ENCODE measurements at places on chromosomes 6 and 20.

- H3K27me3 ChIP-seq: no peaks in the 10 kb centered on the region
- H3K4me3 ChIP-seq: no peak overlapping the region
- DNase-seq: peak; percentile 71
- no peaks in the 10 kb centered on the region for H3K36me3 ChIP-seq
- no peak overlapping the region for H3K27ac ChIP-seq
These were observed 42.8 kb downstream of the HLA-DPB1 start for GRCh38 chr6:33118525-33119123.

DNA sequence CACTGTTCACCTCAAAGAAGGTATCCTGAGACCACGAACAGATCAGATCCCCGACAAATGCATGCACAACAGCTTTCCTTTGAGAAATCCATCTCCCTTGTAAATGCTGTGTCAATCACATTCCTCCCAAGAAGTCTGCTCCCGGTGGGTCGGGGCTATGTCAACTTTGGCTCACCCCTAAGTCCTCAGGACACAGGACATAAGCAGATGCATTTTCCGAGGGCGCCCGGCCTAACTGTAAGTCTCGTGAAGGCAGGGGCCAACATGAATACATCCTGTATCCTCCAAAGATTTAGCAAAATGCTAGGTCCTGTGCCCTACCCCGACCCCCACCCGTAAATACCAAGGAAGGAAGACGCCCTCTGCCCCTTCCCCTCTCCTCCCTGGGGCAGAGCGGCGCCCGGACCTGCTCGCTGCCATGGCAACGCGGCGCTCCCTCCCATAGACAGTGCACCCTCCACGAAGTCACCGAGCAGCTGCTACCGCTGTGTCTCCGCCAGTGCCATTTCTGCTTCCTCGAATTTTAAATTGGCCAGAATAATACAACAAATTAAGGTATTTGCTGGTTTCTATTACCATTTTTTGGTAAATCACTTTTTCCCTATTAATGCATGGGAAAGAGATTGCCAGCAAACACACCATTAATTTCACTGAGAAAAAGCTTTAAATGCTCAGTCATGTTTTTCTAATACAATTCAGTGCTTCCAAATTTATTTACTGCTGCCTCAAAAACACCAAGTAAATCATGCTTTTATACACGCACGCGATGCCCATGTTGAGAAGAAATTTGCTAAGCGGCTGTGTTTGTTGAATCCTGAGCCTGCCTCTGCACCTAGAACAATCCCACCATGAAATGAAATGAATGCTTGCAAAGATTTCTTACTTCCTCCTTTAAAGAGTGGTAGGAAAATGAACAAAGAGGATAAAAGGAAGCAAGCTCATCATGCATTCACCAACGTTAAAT, 100.6 kb downstream of the PCSK2 start:
- no peaks in the 10 kb centered on the region for H3K4me1 ChIP-seq
- no peaks in the 10 kb centered on the region for H3K27me3 ChIP-seq
- H3K4me3 ChIP-seq: no peak overlapping the region
- no peak overlapping the region for H3K27ac ChIP-seq
- no peak for DNase-seq

DNA sequence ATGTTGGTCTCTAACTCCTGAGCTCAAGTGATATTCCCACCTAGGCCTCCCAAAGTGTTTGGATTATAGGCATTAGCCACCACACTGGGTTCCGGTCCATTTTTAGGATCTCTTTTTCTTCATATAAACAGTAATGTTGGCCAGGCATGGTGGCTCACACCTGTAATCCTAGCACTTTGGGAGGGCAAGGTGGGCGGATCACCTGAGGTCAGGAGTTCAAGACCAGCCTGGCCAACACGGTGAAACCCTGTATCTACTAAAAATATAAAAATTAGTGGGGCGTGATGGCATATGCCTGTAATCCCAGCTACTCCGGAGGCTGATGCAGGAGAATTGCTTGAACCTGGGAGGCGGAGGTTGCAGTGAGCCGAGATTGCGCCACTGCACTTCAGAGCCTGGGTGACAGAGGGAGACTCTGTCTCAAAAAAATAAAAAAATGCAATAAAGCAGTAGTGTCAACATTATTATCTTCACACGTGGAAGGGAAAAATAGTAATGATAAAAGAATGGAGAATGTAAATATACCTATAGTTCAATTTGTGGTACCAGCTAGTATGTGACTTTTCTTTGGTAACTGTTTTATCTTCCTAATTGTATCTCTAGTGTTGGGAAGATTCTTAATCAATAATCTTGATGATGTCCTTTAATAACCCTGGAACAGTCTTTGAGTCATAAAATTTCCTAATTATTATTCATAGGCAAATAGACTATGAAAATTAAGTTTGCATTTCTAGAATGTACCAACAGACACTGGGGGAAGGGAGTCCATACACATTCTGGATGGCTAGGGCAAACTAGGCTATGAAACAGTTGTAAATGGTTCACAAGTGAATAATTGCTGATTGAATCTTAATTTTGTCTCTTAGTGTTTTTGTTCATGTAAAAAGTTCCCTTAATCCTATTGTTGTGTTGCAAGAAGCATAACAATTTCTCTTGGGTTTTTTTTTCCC, 3.6 kb downstream of the PARD6B start:
- H3K4me1 ChIP-seq: peaks cover 8% of the 10 kb centered on the region
- no peaks in the 10 kb centered on the region for H3K36me3 ChIP-seq
- no peaks in the 10 kb centered on the region for H3K27me3 ChIP-seq
- no peak for DNase-seq

DNA sequence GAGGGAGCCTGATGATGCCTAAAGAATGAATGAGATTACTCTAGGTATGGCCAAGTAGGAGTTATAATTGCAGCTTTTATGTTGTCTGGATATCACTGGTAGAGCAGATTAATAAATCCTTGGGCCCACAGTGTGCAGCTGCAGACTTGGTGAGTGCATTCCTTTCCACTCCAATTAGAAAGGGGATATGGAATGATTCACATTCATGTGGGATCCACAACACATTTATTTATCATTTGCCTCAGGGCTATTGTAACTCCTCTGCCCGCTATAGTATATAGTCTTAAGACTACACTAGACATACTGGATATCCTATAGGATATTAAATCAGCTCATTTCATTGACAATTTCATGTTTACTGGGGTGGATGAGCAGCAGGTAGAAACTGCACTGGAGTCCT, 11.6 kb upstream of the HLA-G start:
- H3K27me3 ChIP-seq: no peaks in the 10 kb centered on the region
- no peak overlapping the region for H3K4me3 ChIP-seq
- DNase-seq: no peak
- H3K4me1 ChIP-seq: no peaks in the 10 kb centered on the region
- H3K36me3 ChIP-seq: no peaks in the 10 kb centered on the region

DNA sequence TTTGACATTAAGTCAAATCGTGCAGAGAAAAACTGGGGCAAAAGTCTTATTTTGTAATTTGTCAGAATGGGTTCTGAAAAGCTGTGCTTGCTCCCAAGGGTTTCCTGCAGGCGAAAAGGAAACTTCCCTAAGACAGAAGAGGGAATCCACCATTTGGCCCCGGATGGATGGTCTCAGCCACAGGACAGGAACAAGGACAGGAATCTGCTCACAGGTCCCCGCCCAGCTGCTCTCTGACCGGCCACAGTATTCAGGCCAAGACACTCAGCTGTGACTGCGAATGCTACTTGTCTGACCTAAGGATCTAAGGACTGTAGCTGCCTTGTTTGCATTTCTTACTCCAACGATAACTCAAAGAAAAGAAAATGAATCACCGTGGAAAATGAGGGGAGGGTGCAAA, 197.0 kb downstream of the BMP7 start:
- no peaks in the 10 kb centered on the region for H3K36me3 ChIP-seq
- no peaks in the 10 kb centered on the region for H3K4me1 ChIP-seq
- no peak overlapping the region for H3K4me3 ChIP-seq
- no peaks in the 10 kb centered on the region for H3K27me3 ChIP-seq
- DNase-seq: no peak

GRCh38 chr6:122789182-122790027, at the start of gene SMPDL3A:
SMPDL3A (plus strand) TSS chr6:122789258; CDS start chr6:122789347, 89 bp downstream.
- no peaks in the 10 kb centered on the region for H3K27me3 ChIP-seq
- peak; percentile 88 for DNase-seq
- peaks cover 2% of the 10 kb centered on the region for H3K4me1 ChIP-seq
- peak within 1 kb of the TSS; percentile 66 for H3K27ac ChIP-seq
- no peaks in the 10 kb centered on the region for H3K36me3 ChIP-seq

DNA sequence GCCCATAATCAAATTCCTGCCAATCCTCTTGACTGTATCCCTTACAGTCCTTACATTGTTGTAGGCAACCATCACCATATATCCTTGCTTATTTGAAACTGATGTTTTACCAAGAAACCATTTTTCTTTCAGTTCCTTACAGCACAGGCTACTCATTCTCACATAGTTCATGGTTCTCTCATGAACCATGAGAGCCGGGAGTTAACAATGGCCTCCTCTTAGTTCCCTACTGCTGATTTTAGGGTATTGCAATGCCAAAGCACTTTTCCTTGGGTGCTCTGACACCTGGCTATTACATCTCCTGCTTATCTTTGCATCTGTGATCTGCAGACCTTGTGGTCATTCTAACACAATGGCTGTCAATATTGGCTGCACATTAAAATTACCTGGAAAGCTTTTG, 133.4 kb downstream of the MYB start:
- no peaks in the 10 kb centered on the region for H3K4me1 ChIP-seq
- DNase-seq: no peak
- no peak overlapping the region for H3K4me3 ChIP-seq
- H3K36me3 ChIP-seq: no peaks in the 10 kb centered on the region
- no peak overlapping the region for H3K27ac ChIP-seq

DNA sequence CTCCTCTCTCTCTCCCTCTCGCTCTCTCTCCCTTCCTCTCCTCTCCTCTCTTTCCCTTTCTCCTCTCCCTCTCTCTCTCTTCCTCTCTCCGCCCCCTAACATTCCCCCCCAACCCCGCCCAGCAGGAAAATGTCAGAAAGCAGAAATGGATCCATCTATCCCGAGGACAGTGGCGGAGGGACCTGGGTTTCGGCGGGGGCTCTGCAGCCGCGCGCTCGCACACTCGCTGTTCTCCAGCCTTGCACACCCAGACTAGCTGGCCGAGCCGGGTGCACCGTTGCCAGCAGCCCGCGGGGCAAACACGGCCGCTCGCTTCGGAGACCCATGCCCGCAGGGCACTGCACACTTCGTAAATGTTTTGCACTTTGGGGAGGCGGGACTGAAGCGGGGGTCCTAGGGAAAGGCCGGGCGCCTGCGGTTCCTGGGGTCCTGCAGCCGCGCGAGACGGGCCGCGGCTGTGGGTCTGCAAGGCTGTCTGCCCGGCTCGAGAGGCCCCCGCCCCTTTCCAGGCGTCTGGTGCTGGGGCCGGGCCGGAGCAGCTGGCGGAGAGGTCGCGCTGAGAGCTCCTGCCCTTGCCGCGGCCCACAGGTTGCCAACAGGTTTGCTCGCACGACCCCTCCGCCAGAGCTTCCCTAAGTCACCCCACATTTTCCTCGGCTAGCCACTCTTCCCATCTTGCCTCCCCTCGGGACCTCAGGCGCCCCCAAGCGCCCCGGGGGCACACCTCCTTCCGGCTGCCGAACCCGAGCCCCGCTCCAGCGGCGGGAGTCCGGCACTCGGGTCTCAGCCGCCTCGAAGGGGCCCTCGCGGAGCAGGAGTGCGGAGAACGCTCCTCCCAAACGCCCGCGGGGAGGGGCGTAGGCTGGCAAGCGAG, 818 bp upstream of the MDGA1 start:
- DNase-seq: peak; percentile 62
- peaks cover 2% of the 10 kb centered on the region for H3K4me1 ChIP-seq
- H3K4me3 ChIP-seq: peak overlapping the region; percentile 30
- peaks cover 51% of the 10 kb centered on the region for H3K27me3 ChIP-seq
- H3K27ac ChIP-seq: no peak overlapping the region
- no peaks in the 10 kb centered on the region for H3K36me3 ChIP-seq

DNA sequence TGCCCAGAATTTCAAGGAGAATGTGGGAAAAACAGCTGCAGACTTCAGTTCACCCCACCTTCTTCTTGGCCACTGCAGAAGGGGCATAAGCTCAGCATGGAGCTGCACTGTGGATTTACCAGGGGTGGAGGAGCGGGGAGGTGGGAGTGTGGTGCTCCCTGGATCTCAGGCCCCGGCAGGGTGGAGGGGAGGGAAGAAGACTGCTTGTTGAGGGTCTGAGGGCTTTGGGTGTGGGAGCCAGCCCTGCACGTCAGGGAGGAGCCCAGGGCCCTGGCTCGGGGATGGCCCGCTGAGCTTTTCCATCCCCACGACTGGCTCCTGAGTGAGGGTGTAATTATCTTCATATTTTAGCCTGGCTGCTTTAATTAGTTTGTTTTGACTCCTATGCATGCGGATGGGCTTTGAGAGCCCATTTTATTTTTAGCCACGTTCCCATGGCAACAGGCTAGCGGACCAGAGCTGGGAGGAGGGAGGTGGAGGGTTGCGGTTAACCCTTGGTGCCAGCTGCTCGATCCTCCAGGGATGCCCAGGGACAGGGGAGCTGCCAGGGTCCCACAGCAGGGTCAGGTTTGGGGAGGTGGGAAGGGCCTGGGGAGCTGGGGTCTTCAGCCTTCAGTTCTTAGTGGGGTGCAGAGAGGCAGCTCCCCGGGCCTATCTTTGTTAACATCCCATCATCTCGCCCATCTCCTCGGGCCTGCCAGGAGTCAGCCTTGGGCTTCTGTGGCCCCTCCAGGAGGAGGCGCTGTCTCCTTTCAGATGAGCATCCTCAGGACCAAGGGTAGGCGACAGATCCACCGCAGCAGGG, 68.2 kb downstream of the RAB44 start:
- DNase-seq: peak; percentile 83
- no peaks in the 10 kb centered on the region for H3K36me3 ChIP-seq
- no peak overlapping the region for H3K27ac ChIP-seq
- H3K4me3 ChIP-seq: no peak overlapping the region

Data from mesendoderm (in vitro differentiated cells).